ENCODE measurements at places on chromosomes 16 and 17. TPM values are rescaled to one million over a fixed set of nuclear protein-coding genes. Genes with fewer than 3 reads are reported as not detected.

The ALOXE3 gene
- polyA plus RNA-seq: not detected

The DBNDD1 gene
- 149 TPM for polyA plus RNA-seq

The KRT39 gene
- not detected for polyA plus RNA-seq

The SMIM22 gene
- polyA plus RNA-seq: not detected

The CCNF gene
- polyA plus RNA-seq: 1.8 TPM

The FA2H gene
- not detected for polyA plus RNA-seq
